NCI-H1436 treated with DMSO at 0.1 percent for 48 hours (cell line): ENCODE measurements at places on chromosomes 7 and 10.

GRCh38 chr7:16007911-16008310 is 321.4 kb upstream of the MEOX2 start:
- DNase-seq = no peak

DNA sequence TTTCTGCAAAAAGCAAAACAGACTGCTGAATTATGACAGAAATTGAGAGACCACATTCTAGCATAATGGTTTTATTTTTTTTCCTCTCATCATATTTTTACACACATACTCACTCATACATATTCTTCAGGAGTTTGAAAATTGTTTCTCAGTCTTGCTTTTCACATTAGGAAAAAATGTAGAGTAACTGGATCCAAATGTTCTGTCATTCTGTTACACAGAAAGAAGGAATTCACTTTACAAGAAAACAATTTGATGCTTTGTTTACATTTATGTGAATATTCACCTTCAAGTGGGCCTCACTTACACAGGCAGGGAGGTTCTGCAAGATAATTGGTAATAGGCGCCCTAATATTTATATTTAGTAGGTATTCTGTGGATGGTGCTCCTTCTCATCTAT is 82.0 kb downstream of the ARL4A start:
- no peak for DNase-seq

DNA sequence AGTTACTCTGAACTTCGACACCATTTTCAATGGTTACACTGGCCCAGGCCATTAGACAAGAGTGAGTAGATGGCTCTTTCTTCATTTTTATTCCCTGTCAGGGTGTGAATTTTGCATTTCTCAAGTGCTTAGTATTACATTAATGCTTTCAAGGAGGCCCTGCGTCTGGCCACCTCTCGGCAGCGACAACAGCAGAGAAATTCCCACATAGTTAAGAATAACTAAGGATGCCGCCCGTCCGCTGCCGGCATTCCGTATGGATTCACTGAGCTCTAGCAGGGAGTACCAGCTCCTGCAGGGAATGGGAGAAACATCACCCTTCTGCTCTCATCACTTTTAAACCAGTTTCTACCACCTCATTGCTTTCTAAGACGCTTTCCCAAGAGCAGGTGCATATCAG is 153.6 kb downstream of the TCERG1L start:
- no peak for DNase-seq

GRCh38 chr10:23692736-23693135 is 253.9 kb downstream of the OTUD1 start:
- no peak for DNase-seq

DNA sequence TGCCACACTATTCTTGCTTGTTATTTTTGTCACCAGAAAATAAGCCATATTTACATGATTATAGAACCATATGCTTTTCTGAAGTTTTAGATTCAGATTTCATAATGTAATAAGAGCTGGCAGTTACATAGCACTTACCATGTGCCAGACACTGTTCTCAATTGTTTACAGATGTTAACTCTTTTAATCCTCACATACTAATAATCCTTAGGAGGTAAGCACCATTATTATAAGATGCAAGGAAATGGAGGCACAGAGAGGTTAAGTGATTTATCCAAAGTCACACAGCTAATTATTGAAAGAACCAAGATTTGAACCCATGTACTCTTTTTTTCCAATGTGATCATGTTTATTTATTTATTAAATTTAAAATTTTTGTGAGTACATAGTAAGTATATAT is 57.2 kb downstream of the CREB5 start:
- no peak for DNase-seq

GRCh38 chr10:65620404-65621048 is 1305.3 kb upstream of the LRRTM3 start:
- DNase-seq = no peak

DNA sequence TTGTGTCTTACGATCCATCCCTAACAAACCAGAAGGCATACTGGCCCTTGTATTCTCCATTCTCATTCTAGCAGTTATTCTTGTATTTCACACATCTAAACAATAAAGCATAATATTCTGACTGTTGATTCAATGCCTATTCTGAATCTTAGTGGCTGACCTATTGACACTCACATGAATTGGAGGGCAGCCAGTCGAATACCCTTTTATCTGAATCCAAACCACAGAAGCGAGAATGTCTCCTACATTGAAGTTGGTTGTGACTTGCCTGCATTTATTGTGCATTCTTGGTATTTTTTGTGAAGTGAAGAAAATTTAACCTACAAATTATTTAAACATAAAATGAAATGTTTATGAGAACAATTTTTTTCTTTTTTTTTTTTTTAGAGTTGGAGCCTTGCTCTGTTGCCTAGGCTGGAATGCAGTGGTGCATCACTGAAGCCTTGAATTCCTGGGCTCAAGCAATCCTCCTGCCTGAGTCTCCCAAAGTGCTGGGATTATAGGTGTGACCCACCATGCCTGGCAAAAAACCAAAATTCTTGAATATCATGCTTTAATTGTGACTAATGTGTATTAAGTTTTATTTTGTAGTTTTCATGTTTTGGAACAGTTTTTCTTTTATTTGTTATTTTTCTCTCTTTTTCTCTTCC is 22.7 kb downstream of the EXOC4 start:
- no peak for DNase-seq

GRCh38 chr7:129636641-129637040 is 25.1 kb downstream of the NRF1 start:
- no peak for DNase-seq

DNA sequence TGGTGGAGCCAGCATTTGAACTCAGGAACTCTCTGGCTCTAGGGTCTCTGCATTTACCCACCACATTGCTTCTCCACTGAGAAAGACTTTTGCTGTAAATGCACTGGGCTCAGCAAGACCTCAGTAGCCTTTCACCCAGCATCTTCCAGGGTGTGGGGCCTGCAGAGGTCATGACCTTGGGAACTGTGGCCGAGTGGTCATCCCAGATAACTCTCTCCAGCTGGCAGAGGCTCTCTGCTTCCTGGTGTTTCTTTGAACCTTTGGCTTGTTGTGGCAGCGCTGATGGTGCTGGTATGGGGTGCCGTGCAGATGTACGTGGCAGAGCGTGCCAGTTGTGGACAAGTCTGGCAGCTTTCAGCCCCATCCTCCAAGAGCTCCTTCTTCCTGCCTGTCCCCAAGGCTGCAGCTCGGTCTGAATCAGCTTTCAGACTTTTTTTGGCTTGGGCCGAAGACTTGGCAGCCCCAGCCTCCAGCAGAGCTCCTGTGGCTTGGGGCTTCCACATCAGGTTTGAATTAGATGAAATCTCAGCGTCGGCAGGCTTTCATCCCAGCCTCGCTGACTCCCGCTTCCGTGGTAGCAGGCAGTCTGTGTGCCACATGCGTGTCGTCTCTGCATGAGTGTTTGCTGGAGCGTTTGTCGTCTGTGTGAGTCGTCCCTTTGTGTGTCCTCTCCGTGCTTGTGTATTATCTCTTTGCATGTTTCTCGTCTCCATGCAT is 21.5 kb downstream of the ADAMTS14 start:
- no peak for DNase-seq

DNA sequence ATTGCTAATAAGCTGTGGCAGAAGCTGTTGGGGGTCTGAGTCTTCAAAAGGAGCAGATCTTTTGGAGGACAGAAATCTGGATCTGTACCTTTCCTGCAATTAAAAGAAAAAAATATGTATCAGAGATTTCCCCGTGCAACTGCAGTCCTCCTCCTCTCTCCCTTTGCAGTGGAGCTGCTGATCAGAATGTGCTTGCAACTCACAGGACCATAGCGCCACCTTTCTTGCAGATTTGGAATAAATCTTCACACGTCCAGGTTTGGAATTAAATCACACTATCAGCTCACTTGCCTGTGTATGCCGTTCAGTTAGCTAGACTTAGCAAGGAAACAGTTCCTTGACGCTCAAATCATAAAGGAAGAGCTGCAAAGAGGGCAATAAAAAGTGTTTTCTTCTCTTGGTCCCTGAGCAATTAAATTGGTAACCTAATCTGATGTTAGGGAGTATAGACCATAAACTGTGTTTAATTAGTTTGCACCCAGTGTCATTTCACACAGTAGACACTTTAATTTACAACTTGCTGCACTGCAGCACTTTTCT is 77.4 kb downstream of the PON1 start:
- peak; percentile 49 for DNase-seq

DNA sequence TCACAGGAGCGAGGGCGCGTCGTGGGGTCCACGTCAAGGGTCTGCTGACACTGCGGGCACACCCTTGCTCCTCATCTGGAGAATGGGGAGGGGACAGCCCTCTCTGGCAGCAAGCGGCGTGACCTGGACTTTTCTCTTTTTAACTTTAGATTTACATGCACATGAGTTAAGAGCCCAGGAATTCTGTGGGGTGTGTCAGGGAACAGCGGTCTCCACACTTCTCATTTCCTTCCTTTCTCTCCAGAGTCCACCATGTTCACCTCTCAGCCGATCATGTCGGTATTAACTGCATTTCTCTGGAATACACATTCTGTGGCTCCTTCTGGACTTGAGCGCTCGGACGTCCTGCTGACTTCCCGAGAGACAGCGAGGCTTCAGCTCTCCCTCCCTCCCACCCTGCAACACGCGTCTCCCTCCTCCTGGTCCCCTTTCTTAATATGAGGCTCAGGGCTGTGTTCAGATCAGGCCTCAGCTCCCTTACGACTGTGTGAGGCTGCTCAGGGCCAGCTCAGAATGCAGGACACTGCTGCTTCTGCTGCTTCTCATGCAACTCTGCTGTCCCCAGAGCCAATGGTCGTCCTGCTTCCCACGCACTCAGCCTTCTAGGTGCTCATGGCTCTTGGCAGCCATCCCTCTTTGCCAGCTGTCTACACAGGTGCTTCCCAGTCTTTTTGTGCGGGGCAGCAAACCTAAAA is 261.3 kb downstream of the ELFN1 start:
- DNase-seq = no peak

DNA sequence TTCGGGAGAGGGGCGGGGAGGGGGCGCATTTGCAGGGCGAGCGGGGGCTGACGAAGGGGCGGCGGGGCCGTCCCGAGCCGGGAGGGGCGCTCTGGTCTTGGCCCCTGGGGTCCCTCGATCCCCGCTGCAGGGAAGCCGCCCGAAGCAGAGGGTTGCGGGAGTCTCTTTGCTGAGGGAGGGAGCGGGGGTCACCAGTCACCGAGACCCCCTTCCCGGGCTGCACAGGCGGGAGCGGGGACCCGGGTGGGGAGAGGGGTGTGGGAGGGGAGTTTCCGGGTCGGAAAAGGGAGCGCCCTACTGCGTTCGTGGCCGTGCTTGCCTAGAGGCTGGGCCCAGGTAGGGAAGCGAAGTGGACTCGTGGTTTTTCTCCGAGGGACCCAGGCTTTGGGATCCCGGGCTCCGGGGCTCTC is 422 bp downstream of the AP1S1 start:
- DNase-seq = no peak

DNA sequence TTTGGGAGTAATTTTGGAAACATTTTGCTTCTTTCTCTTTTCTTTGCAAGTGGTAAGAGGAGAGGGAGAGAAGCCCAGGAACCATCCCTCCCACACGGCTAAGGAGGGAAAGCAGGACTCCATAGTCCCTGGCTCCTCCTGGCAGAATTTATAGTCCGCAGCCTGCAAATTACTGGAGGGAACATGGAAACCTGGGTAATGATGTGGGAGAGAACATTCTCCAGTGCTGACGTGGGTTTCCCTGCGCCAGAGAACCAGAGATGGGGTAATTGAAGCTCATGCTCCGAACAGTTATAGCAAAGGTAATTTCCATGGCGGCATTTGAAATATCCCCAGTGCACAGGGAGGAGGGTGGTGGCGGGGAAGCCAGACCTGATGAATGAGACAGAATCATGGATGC is 320.4 kb downstream of the RPS24 start:
- no peak for DNase-seq

DNA sequence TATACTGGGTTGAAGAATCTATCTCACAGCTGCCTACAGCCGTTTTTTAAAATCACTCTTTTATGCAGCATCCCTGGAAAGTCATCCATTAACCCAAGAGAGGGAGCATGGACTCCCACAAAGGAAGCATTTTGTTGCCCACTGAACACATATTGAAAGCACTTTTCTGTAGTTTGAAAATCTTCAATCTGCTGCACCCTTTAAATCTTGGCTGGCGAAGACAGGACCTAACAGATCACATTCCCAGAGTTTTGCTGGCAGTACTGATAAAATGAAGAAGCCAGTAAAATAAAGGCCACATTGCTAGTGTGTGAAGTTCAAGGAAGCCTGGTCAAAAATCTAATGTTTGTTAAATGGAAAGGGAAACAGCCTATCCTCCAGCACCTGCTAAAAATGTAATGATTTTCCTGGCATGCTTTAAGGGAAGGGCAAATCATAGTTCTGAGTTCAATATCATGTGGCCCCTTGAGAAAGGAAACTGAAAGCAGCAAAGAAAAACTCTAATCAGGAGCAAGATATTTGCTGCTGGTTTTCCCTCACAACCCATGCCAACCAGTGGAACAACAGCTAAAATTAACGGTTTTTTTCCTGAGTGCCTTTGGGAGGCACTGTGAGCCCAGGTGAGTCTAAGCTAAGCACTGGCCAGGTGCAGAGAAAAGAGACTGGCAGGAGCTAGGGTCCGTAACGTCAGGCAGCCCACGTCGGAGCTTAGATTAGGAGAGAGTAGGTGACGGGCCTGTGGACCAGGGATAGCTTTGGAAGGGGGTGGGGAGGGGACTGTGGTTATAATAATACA is 97.9 kb upstream of the PALS2 start:
- no peak for DNase-seq

DNA sequence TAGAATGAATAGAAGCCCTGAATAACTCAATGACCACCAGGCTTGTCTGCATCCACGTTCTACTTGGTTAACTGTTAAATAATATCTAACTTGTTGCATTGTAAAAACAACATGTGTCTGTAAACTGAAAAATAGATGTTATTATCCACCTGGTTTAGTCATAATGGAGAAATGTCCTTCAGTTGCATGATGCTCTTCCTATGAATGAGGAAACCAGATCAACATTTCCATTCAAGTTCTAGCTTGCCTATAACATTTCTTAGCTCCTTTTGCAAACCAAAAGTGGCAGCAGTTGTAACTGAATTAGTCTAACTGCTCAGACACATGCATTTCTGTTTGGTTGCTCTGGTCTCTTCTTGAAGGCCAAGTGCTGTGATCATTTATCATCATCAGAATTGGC is 62.9 kb upstream of the BET1 start:
- no peak for DNase-seq

DNA sequence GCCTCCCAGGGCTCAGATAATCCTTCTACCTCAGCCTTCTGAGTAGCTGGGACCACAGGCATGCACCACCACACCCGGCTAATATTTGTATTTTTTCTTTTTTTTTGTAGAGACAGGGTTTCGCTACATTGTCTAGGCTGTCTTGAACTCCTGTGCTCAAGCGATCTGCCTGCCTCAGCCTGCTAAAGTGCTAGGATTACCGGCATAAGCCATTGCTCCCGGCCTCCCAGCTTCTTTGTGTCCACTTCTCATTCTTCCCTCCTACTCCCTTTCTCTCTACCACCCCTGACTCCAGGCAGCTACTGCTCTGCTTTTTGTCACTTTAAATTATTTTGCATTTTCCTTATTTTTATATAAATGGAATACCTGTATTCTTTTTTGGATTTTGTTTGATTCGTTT is 83.4 kb downstream of the PALS2 start:
- no peak for DNase-seq
